ENCODE measurements at places on chromosomes 13 and 19.

DNA sequence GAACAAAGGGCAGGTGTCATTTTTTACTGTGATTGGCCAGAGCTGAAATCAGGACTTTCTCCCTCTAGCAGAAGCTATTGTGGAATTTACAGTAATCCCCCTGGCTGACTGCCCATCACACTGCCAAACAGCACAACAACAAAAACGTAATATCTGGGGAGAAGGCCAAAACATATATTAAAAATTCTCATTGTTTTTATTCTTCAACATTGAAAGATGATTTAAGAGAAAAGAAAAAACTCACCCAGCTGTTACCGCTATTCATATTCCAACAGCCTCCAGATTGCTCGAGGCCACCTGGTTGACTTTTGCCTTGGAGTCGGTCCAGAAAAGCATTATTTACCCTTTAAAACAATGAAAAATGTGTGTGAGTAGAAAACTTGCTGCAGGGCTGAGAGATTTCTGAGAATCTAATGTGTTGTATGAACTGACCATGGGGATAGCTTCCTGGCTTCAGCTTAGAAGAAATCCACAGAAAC lies 97.2 kb downstream of the EPSTI1 start:
- DNase-seq: no peak

- DNase-seq: no peak
Measured at GRCh38 chr13:101408992-101409656, 7.2 kb downstream of the NALCN start.

- DNase-seq: no peak
Measured at GRCh38 chr13:74778946-74779345, 644.7 kb upstream of the KLF12 start.

GRCh38 chr19:11662278-11662677 lies 65.0 kb downstream of the ZNF627 start:
- DNase-seq: no peak

GRCh38 chr19:51807925-51808324 lies 13.0 kb downstream of the FPR3 start:
- no peak for DNase-seq

DNA sequence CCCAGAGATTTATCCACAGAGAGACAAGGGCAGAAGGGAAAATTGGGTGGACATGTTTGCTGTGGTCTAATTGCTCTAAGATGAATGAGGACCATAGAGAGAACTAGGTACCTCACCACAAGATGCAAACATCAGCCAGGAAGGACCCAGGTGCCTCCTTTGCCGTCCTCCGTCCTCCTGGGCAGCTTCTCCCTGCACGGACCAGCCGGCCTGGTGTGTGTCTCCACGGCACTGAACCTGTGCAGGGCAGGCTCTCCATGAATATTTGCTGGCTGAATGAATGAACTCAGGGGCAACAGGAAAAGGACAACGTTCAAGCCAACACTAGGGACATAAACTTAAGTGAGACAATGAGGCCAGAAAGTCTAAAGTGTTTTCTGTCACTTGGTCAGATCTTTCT lies 143.9 kb downstream of the ZNF536 start:
- DNase-seq: no peak

DNA sequence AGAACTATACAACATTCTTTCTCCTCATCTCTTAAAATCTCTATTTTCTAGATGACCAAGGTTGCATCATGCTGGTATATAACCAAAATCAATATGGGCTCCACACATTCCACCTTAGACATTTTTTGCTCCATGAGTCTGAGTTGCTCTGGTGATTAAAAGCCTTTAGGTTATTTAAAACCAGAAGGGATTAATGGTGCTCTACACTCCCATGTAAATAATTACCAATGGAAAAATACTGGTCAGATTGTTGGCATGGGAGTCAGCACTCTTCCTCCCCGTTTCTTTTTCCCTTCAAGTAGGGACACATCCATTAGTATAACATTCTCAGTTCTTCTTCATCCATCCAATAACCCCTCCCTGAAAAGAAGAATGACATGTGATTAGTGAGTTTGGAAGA lies 747.7 kb downstream of the PCDH17 start:
- DNase-seq: no peak

DNA sequence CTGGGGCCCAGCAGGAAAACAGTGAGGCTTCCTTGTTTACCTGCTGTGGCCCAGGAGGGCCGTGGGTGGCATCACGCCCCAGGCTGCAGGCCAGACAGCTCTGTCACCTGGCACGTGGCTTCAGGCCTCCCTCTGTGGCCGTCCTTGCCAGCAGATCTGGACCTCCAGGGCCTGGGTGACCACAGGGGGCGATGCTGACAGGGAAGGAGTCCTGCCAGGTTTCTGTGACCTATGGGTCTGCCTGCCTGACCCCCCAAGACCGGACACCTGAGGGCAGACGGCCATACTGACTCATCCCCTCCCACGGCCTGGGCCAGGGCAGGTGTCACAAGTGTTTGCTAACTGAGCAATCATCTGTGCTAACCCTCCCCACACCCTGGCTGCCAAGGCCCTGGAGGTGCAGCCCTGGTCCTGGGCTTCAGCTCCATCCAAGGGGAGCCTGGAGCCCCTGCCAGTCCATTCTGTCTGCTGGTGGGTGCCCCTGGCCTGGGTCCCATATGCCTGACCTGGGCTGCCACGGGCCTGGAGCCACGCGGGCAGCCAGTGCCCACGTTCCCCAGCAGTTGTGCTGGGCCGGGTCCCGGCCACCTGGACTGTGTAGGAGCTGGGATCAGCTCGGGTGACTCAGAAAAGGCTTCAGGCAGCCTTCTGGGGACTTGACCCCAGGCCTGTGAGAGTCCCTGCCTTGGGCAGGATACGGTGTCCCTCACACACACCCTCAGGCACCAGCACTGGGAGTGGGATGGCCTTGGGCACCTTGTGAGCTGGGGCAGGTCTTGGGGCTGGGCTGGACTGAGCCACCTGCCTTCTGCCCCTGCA lies 3.7 kb downstream of the CDC34 start:
- no peak for DNase-seq

DNA sequence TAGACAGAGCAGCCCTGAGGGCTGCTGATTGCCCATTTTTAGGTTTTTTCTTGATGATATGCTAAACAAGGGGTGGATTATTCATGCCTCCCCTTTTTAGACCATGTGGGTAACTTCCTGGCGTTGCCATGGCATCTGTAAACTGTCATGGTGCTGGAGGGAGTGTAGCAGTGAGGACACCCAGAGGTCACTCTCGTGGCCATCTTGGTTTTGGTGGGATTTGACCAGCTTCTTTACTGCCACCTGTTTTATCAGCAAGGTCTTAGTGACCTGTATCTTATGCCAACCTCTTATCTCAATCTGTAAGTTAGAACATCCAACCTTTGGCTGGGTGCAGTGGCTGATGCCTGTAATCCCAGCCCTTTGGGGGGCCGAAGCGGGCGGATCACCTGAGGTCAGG lies 148.0 kb downstream of the PTPRS start:
- peak; percentile 47 for DNase-seq

- peak; percentile 77 for DNase-seq
Measured at GRCh38 chr19:54481326-54481930, 8.3 kb upstream of the CDC42EP5 start.

- DNase-seq: no peak
Measured at GRCh38 chr13:72097568-72097967, 230.6 kb upstream of the DACH1 start.

DNA sequence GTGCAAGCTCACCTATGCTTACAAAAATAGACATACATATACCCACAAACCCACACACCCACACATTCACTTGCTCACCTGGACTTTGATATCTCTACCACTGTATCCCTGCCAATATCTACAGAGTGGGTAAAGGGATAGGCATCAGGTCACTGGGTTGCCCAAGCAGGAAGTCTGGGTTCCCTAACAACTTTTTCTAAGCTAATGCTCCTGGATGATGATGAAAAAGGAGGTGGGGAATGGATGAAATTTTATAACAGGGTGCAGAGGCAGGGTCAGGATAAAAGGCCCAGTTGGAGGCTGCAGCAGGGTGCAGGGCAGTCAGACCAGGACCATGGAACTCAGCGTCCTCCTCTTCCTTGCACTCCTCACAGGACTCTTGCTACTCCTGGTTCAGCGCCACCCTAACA lies at the start of gene CYP2B6:
CYP2B6 (plus strand) TSS at position 311 of the 410 bp plus-strand sequence; CDS start at position 335, 24 bp downstream.
- no peak for DNase-seq

DNA sequence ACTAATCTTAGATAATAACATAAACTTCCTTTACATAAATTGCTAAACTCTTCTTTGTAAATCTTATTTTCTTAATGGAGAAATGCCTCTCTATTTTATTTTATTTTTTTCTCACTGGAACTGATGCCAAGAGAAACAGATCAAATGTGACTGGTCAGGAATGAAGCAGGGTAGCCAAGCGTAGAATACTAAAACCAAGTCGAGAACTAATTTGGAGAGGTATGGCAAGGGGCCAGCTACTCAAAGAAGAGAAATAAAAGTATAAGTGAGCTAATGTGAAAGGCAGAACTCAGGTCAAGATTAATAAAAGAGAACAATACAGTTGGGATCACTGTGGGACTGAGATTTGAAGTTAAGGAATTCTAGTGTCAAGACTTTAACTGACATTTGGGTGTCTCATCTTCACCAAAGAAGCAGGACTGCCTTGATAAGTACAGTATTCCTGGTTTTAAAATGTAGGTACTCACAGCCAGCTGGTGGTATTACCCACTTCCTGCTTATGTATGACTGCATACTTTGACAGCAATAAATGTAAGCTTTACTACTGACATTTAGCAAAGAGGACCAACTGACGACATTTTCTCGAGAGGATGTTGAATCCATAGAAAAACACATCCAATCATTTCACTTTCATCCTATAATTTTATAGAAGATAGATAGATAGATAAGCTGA lies 1192.2 kb downstream of the EFNB2 start:
- DNase-seq: no peak

GRCh38 chr19:39167461-39168257 lies 29.1 kb upstream of the NCCRP1 start:
- peak; percentile 26 for DNase-seq

DNA sequence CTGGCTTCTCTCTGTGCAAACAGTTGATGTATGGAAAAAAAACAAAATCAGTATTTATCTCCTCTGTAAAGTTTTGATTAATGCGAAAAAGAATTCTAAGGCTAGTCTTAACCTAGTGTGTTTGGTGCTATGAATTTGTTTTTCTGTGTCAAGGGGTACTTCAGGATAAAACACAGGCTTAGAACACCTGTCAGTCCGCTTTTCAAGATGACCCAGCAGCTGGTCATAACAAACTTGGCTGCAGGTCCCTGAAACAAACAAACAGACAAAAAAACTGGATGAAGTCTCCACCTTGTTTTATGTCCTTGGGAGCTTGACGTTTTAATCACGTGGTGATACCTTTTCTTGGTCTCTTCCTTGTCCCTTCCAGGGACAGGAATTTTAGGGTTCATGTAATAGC lies 689.3 kb downstream of the UQCRFS1 start:
- no peak for DNase-seq

DNA sequence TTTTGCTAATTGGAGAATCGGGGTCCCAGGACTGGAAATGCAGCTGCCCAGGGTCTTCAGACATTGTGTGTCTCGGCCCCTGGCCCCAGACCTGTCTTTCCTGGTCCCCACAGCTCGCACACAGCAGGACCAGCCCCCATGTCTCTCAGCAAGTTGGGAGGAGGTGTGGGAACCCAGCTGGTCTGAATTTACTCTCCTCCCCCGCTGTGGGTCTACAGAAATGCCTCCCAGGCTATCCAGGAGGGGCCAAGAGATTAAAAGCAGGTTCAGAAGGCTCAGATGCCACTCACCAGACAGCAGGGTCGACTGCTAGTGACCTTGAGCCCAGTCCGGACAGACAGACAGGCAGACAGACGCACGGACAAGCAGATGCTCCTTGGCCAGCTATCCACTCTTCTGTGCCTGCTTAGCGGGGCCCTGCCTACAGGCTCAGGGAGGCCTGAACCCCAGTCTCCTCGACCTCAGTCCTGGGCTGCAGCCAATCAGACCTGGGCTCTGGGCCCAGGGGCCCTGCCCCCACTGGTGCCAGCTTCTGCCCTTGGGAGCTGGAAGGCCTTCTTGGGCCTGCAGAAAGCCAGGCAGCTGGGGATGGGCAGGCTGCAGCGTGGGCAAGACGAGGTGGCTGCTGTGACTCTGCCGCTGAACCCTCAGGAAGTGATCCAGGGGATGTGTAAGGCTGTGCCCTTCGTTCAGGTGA lies at the start of gene DAND5:
DAND5 (plus strand) TSS at position 285 of the 697 bp plus-strand sequence; CDS start at position 370, 85 bp downstream.
- DNase-seq: no peak

DNA sequence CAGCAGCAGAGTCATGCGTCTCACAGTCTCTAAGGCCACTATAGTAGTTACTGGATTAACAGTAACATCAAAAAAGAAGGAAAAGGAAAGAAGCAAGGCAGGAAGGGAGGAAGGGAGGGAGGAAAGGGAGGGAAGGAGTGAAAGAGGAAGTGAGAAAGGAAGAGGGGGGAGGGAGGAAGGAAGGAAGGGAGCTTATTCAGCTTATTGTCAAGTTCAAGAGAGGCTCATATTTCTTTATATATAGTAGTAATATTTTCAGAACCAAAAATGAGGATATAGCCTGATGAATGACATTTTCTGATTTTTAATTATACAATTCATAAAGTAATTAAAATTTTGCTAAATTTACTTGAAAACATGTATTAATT lies 17.7 kb upstream of the RUBCNL start:
- DNase-seq: no peak
